Breast epithelium (tissue), 4 donors: ENCODE measurements at places on chromosomes 4 and X. TPM values are rescaled to one million over a fixed set of nuclear protein-coding genes. Genes with fewer than 3 reads are reported as not detected.

- no peak overlapping the region for H3K27ac ChIP-seq
- H3K27me3 ChIP-seq, result peaks cover 31% of the 10 kb centered on the region
- no peak overlapping the region for H3K4me3 ChIP-seq
- no peak for DNase-seq
Measured at GRCh38 chrX:132520213-132520612, 31.4 kb upstream of the MBNL3 start.

- H3K27me3 ChIP-seq, result no peaks in the 10 kb centered on the region
- no peaks in the 10 kb centered on the region for H3K36me3 ChIP-seq
- no peak overlapping the region for H3K27ac ChIP-seq
- DNase-seq, result no peak
- no peaks in the 10 kb centered on the region for H3K4me1 ChIP-seq
Measured at GRCh38 chrX:12042615-12043014, 95.7 kb upstream of the FRMPD4 start.

DNA sequence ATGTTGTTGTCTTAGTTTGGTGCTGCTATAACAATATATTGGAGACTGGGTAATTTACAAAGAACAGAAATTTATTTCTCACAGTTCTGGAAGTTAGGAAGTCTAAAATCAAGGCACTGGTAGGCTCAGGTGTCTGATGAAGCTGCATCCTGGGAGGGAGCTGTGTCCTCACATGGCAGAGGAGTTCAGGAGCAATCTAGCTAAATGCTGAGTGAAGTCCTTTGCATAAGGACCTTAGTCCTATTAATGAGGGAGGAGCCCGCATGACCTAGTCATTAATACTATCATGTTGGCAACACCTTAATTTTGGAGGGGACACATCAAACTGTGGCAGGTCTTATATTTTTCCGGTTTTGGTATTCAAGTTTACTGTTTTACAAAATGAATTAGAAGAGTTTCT is 36.0 kb upstream of the NSUN7 start:
- no peak overlapping the region for H3K4me3 ChIP-seq
- no peak for DNase-seq
- H3K27me3 ChIP-seq, result no peaks in the 10 kb centered on the region
- no peaks in the 10 kb centered on the region for H3K36me3 ChIP-seq
- no peaks in the 10 kb centered on the region for H3K4me1 ChIP-seq

GRCh38 chrX:115058276-115058675 is 40.9 kb upstream of the IL13RA2 start:
- H3K27me3 ChIP-seq, result no peaks in the 10 kb centered on the region
- H3K36me3 ChIP-seq, result no peaks in the 10 kb centered on the region
- no peak for DNase-seq
- no peaks in the 10 kb centered on the region for H3K4me1 ChIP-seq

DNA sequence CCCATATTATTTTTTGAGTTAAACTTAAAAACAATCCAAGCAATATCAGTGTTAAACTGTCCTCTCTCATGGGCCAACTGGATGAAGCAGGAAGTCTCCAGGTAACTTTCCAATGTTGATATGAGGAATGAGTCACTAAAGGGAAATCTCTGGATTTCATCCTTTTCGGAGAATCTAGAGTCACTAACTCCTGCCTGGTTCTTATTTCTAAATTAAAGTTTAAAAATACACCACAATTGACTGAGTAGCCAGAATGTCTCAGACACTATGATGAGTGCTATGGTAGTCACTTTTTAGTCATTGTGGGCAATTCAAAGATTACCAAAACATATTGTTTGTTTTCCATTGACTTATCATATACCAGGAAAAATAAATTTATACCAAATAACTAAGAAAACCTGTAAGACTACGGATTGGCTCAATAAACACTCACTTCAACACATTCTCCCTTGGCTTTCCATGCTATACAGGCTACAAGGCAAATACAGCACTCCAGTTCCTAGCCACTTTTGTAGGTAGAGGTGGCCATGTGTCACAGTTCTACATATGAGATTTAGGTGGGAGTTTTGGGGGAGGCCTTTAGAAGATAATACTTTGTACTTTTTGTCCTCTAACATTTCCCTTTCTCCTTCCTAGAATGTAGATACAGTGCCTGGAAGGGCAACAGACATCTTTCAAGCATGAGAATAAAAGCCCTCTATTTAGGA is 8.6 kb downstream of the SLC9B2 start:
- no peaks in the 10 kb centered on the region for H3K4me1 ChIP-seq
- no peaks in the 10 kb centered on the region for H3K36me3 ChIP-seq

DNA sequence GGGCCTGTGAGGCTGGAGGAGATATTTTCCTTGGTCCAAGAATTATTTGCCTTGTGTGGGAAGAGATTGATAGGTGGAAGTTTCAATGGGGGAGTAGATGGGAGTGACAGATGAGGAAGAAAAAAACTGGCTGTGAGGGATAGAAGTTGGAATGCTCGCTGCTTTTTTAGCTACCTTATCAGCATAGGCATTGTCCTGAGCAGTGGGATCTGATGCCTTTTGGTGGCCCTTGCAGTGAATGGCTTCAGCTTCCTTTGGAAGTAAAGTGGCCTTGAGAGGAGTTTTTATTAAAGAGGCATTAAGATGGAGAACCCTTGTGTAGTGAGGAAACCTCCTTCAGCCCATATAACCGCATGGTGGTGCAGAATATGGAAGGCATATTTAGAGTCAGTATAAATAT is 16.0 kb downstream of the KLKB1 start:
- no peak for DNase-seq
- H3K27me3 ChIP-seq, result no peaks in the 10 kb centered on the region
- no peak overlapping the region for H3K4me3 ChIP-seq
- no peak overlapping the region for H3K27ac ChIP-seq
- no peaks in the 10 kb centered on the region for H3K36me3 ChIP-seq

DNA sequence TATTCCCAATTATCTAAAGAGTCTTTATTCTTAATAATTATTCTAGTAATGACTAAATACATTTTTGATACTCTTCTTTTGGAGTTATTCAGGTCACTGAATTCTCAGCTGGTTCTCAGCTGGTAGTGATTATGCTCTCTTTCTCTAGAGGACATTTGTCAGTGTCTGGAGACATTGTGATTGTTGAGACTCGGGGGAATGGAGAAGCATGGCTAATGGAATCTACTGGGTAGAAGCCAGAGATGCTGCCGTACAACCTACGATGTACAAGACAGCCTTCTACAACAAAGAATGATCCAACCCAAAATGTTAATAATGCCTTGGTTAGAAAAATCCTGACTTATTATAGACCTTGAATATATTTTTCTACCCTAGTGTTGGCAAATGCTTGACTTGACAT is 149.2 kb upstream of the ANKRD50 start:
- H3K27ac ChIP-seq, result no peak overlapping the region
- no peaks in the 10 kb centered on the region for H3K4me1 ChIP-seq
- H3K27me3 ChIP-seq, result no peaks in the 10 kb centered on the region
- H3K36me3 ChIP-seq, result no peaks in the 10 kb centered on the region
- no peak for DNase-seq
- H3K4me3 ChIP-seq, result no peak overlapping the region

Gene CDKL2
- 0.16 TPM for total RNA-seq

Gene PPARGC1A
- 4.0 TPM for total RNA-seq

Gene SSX2B
- not detected for total RNA-seq

Gene GLRA3
- 54.7 TPM for total RNA-seq

Gene ASMT
- not detected for total RNA-seq

Gene MAOB
- total RNA-seq, result 42.0 TPM
